ENCODE measurements at places on chromosomes 2 and 18.

DNA sequence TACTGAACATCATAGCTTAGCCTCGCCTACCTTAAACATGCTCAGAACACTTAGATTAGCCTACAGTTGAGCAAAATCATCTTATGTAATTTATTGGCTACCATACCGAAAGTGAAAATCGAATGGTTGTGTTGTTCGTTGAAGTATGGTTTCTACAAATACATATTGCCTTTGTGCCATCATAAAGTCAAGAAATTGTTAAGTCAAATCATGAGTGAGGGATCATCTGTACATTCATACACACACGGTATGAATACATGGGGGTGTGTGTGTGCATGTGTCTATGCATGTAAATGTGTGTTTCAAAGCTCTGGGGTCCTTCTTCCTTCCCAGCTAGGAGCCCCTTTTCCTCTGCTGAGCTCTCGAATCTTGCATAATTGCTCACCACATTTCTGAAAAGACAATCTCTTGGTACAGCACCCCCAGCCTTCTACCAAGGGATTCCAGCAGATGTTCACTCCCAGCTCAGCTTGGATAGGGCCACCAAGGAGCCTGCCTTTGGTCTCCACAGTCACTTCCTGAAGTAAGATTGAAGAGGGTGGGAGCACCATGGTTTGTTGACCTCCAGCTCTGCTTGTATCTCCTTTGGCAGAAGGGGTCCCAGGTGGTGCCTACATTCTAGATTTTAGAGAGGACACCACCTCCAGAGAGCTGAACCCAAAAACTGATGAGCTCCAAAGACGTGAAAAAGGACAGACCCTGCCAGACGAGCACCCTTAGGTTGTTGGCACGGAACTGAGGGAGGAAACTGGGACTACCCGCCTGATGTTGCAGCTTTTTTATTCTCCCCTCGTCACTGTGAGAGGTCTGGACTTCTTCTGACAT, 33.2 kb upstream of the CYP1B1 start:
- DNase-seq: no peak

DNA sequence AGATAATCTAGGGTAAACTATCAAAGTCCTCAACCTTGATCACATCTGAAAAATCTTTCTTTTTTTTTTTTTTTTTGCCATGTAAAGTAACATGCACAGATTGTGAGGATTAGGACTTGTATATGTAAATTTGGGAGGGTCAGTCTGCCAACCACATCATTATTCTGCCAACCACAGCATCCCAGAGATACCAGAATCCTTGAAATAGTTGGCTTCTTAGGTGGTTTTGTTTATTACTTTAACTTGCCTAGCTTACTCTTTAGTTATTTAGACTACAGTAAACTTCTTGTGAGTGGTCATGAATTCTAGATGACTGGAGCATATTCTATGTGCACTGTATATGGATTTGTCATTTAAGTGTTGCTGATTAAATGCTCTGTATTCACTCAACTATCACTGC, 242.1 kb upstream of the RBMS1 start:
- DNase-seq: peak; percentile 39

DNA sequence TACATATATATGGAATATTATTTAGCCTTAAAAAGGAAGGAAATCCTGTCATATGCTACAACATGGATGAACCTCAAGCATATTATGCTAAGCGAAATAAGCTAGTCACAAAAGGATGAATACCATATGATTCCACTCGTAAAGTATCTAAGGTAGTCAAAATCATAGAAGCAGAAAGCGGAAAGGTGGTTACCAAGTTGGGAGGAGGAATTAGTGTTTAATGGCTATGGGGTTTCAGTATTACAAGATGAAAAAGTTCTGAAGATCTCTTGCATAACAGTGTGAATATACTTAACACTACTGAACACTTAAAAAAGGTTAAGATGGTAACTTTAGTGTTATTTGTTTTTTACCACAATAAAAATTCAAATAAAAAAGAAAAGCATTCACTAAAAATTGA, 99.0 kb downstream of the MGAT5 start:
- DNase-seq: no peak

DNA sequence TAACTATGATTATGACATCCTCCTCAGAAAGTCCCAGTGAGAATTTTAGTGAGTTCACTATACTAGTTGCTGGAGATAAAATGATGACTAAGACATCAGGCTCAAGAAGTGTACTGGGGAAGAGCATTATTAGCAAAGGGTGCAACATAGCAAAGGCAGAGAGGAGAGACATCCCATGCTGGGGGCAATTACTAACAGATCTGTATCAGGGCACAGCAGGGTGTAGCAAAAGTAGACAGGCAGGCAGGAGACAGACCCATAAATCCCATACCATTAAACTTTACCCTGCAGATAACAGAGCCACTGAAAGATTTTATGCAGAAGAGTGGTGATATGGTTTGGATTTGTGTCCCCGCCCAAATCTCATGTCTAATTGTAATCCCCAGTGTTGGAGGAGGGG, 161.7 kb downstream of the SP3 start:
- no peak for DNase-seq

GRCh38 chr2:8296306-8296705, 385.6 kb upstream of the ID2 start:
- DNase-seq: no peak

- peak; percentile 36 for DNase-seq
Observed at GRCh38 chr2:152546230-152546837, 170.9 kb downstream of the PRPF40A start.

DNA sequence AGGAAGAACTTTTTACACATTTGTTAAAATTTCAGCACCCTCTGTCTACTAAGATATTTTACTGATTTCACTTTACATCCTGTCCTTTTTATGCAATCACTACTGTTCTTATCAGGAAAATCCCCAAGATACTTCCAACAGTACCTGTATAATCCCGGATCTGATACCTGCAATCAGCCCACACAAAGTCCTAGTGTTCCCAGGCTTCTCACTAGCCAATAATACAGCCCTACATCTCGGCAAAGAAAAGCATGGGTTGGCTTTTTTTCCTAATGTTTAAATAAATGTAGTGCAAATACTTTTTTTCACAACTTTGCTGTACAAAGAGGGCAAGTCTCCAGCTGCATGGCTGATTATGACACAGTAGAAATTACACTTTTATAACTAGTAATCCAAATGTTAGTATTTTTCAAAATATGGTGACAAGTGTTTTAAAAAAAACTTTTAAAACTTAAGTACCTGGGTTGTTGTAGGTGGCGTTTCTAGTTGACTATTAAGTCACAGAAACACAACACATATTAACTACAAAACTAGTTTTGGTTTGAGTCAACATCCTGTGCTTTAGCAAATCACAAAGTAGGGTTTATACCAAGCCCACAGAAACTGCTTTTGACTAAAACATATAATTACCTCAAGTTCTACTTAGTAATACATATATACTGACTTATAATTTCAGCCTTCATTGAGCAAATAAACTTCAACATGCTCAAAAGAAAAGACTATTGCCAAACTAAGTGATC, 19.5 kb downstream of the CNOT11 start:
- DNase-seq: no peak

GRCh38 chr2:166494140-166494624, at the start of gene SCN7A:
TSS of gene SCN7A (minus strand) at chr2:166494249. CDS start at chr2:166477696, 16,553 bp downstream.
- peak; percentile 26 for DNase-seq

GRCh38 chr2:75573145-75573878, 12.6 kb upstream of the EVA1A start:
- DNase-seq: no peak

DNA sequence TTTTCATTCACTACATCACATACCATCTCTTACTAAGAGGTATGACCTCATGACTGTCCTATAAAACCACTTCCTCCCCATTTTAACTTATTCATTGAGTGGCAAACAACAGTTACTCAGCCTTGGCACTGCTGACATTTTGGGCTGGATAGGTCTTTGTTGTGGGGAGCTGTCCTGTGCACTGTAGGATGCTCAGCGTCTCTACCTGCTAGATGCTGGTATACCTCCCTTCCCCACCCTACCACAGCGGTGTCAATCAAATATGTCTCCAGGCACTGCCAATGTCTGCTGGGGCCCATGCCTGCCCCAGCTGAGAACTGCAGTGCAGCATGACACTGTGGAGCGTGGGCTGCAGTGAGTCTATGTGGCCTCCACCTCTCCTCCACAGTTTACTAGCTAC, 76.3 kb upstream of the MGAT4A start:
- peak; percentile 12 for DNase-seq

GRCh38 chr2:84911135-84911678, 5.8 kb downstream of the TMSB10 start:
- no peak for DNase-seq

DNA sequence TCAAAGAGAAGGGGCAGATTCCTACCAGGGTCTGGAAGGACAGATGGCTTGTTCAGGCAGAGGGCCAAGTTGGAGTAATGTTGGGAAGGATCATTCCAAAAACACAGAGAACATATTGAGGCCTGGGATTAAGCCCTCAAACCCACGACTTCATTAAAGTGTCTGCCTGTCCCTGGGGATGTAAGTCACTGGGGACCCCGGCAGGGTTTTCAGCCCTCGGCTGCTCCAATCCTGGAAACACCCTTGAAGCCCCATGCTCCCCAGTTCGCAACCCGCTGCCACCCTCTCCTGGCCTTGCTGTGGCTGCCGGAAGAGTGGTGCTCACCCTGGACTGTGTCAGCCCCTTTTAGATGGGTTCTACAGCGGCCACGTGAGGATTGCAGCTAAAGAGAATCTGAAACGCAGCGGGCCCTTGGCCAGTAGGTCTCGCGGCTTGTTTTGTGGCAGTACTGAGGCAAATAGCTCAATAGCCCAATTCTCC, 79.9 kb downstream of the EPAS1 start:
- no peak for DNase-seq

GRCh38 chr2:109726379-109727270, 67.5 kb upstream of the RGPD5 start:
- DNase-seq: no peak

GRCh38 chr18:25503567-25504081, 151.7 kb upstream of the ZNF521 start:
- peak; percentile 72 for DNase-seq

DNA sequence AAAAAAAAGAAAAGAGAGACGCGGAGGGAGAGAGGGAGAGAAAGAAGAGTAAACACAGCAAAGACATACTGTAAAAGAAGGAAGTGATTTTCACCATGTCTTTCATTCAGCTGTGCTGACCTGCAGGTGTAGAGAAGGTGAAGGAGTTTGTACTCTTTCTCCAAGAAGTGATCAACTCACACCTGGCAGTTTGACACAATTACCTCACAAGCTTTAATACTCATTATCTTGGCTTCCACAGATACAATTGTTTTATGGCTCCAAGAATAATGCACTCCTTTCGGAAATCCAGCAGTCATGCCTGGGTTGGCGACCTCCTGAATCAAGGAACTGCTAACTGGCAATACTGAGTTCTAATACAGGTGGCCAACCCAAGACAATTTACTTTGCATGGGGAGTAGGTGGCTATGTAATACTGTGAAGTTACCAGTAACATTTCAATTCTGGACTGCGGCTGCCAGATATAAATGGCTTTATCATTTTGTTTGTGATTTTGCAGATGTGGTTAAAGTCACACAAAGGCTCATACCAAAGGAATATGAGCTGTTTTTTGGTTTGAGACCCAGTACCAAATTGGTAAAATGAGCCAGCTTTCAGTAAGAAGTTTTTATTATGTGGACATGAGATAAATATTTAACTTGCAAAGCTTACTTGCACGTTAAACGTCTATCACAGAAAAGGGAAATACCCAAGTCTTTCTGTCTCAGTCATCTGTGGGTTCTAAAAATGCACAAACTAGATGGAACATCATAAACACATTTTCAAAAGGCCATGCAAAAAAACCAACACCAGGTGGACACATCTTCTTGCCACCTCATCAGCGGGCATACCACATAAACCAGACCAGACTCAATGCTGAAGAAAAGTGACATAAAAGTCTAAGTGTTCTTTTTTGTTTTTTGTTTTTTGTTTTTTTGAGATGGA, 69.3 kb downstream of the NCKAP5 start:
- no peak for DNase-seq

GRCh38 chr2:104790100-104790811, 63.7 kb upstream of the POU3F3 start:
- no peak for DNase-seq

- DNase-seq: no peak
Observed at GRCh38 chr2:200155652-200156051, 150.8 kb upstream of the SPATS2L start.

DNA sequence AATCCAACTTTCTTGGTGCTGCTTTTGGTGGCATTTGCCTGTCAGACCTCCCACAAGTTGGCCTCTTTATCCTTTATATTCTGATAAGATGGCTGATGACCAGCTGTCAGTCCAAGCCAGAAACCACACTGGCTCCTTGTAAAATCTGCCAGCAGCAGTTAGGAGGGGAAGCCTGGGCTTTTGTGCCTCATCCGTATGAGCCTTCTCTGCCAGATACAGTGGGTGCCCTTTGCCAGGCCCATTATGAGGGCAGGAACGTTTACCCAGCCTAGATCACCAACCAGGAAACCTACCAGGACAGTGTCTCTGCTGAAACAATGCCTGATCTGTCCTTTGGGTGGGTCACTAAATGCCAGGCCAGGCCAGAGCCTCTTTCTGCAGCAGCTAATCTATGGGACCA, 202.9 kb upstream of the SP5 start:
- DNase-seq: no peak

GRCh38 chr2:79512442-79513401, at the start of gene CTNNA2:
TSS of gene CTNNA2 (plus strand) at chr2:79513051.
- DNase-seq: peak; percentile 54

DNA sequence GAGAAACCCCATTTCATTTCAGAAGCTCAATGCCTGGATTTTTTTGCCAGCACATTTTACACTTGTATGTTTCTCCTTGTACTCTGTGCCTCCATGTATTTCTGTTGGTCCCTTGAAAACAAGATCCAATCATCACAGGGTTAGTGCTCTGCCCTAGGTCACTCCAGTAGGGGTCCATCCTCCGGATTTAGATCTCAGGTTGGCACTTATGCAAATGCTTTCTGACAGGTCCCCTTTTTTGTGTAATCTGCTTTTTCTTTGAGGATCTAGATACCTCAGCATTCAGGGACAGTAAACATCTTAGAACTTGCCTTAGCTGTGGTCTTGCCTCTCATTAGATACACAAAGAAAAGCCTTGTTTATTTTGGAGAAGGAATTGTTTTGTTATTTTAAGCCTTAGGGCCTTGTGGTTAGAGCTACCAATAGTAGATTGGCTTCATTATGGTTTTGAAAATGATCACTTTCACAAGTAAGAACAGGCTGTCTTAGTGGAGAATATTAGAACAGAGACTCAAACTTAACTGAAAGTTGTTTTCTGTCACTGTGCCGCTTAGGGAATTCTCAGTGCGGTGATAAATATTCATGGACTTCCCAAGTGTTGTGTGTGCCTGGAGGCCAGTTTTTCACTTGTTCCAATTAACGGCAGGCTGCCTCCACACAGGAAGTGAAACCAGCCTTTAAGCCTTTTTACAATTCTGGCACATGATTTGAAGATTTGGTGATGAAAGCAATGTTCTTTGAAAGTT, 7.8 kb downstream of the MERTK start:
- no peak for DNase-seq
